Esophagus squamous epithelium (tissue), 5 donors: ENCODE measurements at places on chromosomes 11 and 22.

GRCh38 chr11:111525456-111525855 lies 10.9 kb downstream of the HOATZ start:
- no peak for DNase-seq

DNA sequence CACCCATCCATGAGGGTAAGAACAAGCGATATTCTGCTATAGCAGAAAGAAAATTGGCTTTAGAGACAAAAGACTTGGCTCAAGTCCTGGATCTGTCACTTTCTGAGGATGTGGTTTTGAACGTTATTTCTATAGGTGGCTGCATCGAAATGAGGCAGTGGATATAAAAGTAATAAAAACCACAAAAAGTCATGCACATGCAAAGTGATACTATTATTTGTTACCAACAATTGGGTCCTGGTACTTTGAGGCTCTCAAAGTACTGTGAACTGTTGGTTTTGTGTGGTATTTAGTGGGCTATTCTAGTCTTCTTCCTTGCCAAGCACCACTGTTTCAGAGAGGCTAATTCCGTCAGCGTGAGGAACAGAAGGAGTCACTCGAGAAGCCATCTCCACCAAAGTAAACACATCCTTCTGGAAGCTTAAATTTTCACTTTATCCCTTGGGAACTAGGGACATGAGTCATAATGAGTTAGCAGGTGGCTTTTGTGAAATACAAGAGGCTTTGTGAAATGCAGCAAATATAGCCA lies 13.1 kb downstream of the UBASH3B start:
- DNase-seq, result no peak

DNA sequence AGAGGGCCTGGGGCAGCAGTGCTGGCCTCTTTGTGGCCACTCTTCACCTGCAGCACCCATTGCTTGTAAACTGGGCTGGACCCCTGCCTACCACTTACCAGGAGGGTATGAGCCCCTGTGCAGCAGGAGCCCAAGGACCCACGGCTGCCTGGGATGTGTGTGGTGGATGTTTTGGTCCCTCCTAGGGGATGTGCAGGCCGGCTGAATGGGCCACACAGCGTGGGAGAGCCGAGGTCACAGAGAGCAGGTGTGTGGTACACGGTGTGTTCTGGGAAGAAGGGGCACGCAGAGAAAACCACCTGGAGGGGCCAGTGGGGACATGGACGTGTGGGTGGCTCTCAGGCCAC lies 19.3 kb upstream of the GNB1L start:
- no peak for DNase-seq

- DNase-seq, result no peak
Measured at GRCh38 chr11:17927681-17928343, 85.0 kb downstream of the SERGEF start.

DNA sequence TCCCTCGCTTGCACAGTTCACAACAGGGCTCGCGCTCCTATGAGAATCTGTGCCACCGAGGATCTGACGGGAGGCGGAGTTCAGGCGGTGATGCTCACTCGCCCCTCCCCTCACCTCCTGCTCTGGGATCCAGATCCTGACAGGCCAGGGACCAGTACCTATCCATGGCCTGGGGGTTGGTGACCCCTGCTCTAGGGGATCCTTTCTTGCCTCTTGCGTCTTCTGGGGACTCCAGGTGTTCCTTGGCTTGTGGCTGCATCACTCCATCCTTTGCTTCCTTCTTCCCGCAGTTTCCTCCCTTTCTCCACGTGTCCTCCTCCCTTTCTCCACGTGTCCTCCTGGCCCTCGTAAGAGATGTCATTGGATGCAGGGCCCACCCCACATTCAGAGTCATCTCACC lies 30.6 kb upstream of the KRTAP5-7 start:
- no peak for DNase-seq

DNA sequence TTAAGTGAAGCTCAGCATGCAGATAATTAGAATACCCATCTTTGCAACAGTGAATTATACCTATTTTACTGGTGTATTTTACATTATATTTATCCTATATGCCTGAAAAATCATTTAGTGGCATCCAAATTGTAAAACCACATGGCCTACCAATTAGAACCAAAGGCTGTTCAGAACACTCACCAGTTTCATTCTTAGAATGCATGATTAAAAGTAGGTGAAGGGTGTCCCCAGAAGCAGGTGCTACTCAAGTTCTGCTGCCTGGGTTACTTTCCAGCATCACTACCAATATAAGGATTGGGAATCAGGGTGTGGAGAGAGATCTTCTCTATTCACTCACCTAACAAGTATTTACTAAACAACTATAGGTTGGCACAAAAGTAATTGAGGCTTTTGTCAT lies 103.3 kb downstream of the SGSM3 start:
- DNase-seq, result no peak

DNA sequence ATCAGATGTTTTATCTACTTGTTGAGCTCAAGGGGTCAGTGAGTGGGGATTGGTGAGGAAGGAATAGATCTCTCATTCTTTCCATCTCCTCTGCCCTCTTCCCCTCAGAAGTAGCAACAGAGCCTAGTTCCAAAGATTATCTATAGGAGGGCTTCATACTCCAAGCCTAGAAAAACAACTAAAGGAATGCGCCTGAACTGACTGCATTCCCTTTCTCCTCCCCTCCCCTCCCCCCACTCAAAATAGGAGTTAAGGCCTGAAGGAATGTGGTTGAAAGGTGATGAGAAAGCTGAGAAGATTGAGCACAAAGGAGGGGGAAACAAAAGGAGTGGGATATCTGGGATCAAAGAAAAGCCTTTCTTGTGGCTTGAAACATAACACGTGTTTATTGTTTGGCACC lies 10.5 kb downstream of the EMSY start:
- DNase-seq, result no peak

GRCh38 chr11:830295-831117 lies 2.2 kb upstream of the CD151 start:
- DNase-seq, result no peak

- DNase-seq, result no peak
Measured at GRCh38 chr11:66717925-66718319, 11.1 kb downstream of the SPTBN2 start.

DNA sequence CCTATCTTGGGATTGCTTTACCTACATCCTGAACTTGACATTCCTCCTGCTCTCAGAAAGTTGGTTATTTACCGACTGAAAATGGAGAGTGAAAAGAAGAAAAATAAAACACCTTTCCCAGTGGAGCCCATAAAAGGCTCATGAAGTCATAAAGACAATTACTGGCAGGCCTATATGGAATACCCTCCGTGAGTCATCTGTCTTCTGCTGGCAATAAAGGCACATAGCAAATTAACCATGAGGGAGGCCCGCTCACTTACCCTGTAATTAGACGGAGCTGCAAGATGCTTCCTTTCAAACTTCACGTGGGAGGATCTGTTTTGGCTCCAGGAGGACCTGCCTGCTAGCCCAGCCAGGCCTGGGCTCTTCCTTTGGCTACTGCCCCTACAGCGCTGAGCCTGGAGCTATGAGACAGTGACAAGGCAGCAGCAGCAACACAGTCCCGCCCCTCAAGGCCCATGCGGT lies 540.4 kb downstream of the BUD13 start:
- DNase-seq, result no peak

- DNase-seq, result no peak
Measured at GRCh38 chr11:102981324-102981910, 25.9 kb upstream of the MMP13 start.

DNA sequence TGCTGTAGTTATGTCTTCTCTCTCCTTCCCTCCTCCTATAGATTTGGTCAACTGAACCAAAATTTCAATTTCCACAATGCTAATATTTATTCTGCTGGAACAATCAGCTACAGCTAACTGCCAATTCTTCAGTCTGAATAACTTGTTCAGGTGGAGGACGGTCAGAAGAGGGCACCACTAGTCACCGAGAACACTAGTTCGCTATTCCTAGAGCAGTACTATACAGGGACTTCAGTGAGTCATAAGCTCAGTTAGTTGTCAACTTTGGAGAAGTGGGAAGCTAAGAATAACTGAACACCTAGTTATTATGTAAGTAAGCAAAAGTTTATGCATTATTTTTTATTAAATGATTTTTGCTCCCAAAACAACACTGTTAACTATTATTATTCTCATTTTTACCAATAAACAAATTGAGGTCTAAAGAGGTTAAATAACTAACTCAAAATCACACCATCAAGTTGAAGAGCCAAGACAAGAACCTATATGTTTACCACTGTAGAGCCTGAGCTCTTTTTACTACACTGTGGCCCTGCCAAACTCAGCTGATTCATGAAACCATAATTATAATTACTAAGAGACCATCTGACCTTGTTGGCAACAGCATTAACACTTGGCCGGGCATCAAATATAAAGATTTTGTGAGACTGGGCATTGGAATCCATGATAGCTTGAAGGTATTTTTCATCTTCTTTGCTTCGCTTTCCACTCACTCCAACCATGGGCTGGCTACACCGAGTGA lies 59.0 kb downstream of the CEP57 start:
- DNase-seq, result no peak

DNA sequence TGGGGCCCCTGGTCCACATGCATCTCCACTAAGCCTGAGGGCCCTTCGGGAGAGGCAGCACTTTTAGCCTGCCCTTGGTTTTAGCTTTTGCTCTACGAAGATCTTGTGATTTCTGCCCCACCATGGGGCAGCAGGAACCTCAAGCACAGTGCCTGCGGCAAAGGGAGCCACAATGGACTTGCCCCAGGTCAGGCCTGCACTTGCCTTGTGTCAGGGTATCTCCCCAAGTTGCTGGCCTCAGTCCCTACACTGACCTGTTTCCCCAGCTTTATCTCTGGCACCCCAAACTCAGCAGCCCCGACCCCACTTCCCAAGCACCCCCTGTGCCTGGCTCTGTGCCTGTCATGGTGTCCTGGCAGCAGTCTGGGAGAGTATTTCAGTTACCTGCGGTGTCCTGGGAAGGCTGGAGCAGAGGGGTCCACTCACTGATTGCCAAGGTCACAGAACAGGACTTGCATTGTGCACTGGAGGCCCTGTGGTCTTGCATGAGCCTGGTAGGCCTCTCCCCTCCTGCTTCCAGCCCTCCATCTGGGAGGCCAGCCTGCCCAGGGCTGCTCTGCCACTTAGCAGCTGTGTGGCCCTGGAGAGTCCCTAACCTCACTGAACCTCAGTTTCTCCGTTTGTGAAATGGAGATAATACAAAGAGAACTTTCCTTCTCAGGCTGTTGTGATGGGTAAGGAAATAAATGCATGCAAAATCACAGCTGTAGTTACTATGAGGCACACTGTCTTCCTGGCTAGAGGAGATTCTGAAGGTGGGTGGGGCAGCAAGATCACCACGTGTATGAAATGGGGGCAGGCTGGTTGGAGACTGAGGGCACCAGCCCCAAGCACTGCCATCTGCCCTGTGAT lies 3.6 kb upstream of the AIFM3 start:
- no peak for DNase-seq

DNA sequence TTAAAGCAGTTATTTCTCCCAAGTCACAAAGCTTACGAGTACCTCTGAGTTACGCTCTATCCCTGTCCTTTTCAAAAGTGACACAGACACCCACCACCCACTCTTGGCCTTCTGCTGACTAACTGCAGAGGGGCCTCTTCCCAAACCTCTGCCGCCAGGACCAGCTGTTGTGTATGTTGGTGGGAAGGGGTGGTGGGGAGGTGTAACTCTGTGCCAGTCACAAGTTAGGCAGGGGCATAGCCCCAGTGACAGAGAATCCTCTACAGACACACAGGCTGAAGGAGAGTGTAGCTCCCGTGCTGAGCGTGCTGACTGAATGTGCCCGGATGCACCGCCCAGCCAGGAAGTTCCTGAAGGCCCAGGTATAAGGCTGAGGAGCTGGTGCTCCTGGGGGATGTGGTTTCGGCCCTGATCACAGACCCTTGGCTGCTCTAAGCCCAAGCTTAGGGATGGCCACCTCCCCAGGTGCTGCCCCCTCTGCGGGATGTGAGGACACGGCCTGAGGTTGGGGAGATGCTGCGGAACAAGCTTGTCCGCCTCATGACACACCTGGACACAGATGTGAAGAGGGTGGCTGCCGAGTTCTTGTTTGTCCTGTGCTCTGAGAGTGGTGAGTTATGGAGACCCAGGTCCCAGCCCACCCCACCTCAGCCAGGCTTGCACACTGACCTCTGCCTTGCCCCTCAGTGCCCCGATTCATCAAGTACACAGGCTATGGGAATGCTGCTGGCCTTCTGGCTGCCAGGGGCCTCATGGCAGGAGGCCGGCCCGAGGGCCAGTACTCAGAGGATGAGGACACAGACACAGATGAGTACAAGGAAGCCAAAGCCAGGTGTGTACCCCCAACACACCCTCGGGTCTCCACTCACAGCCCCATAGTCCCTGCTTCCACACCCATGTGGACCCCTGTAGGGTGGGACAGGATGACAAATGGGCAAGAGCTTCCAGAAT lies 4.9 kb downstream of the RIC8A start:
- no peak for DNase-seq

DNA sequence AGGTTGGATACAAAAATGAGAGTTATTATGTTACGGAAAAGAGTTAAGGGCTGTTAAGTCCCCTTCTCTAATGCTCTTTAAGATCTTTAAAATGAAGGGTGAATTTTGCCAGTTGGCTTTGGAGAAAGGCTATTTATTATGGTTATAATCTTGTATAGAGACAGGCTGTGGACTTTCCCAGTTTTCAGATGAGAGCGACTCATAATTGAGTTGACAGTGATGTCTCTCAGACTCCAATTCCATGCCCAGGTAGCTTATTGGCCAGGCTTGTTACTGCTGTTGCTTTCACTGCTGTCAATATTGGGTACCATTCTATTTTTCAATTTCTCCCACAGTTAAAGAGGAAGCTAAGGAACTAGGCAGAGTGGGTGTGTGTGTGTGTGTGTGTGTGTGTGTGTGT lies 13.1 kb downstream of the ENDOD1 start:
- no peak for DNase-seq

GRCh38 chr11:73335204-73335923 lies 27.3 kb downstream of the ARHGEF17 start:
- no peak for DNase-seq

GRCh38 chr11:63882555-63883242 lies 34.3 kb downstream of the RCOR2 start:
- DNase-seq, result no peak

DNA sequence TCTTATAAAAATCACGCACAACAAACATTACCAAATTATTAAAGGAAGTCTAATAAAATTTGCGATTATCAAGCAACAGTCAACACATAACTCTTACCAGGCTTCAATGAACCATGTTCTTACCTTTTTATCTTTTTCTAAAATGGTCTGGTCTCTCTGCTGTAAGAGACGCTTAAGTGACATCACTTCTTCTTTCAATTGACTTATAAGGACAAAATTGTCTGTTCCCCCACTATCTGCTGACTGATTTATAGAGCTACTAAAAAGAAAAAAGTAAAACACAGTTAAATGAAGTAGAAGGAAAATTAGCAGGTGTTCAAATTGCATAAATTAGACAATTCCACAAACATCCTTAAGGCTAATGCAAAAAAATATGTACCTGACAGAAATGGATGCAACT lies 10.9 kb downstream of the FAM76B start:
- DNase-seq, result no peak

- no peak for DNase-seq
Measured at GRCh38 chr11:79488286-79488685, 47.5 kb upstream of the TENM4 start.

GRCh38 chr11:14898355-14898754 lies 6.3 kb upstream of the CYP2R1 start:
- no peak for DNase-seq

GRCh38 chr22:40432157-40432556 lies 61.8 kb downstream of the SGSM3 start:
- DNase-seq, result no peak

- no peak for DNase-seq
Measured at GRCh38 chr11:9367551-9367950, 16.9 kb upstream of the IPO7 start.

- no peak for DNase-seq
Measured at GRCh38 chr11:115590254-115590653, 86.0 kb upstream of the CADM1 start.
